ENCODE measurements at places on chromosomes 7 and 10. TPM values are rescaled to one million over a fixed set of nuclear protein-coding genes. Genes with fewer than 3 reads are reported as not detected.

APBB1IP gene
- 1.4 TPM for total RNA-seq

RBM20 gene
- total RNA-seq, result 2.2 TPM

PLOD3 gene
- total RNA-seq, result 32.7 TPM

SLC39A12 gene
- not detected for total RNA-seq

IKZF1 gene
- total RNA-seq, result 40.9 TPM

SRRM3 gene
- 3.1 TPM for total RNA-seq

Measured in umbilical cord (tissue), 2 donors.